Progenitor cell of endocrine pancreas (in vitro differentiated cells): ENCODE measurements at places on chromosomes 3 and 15.

DNA sequence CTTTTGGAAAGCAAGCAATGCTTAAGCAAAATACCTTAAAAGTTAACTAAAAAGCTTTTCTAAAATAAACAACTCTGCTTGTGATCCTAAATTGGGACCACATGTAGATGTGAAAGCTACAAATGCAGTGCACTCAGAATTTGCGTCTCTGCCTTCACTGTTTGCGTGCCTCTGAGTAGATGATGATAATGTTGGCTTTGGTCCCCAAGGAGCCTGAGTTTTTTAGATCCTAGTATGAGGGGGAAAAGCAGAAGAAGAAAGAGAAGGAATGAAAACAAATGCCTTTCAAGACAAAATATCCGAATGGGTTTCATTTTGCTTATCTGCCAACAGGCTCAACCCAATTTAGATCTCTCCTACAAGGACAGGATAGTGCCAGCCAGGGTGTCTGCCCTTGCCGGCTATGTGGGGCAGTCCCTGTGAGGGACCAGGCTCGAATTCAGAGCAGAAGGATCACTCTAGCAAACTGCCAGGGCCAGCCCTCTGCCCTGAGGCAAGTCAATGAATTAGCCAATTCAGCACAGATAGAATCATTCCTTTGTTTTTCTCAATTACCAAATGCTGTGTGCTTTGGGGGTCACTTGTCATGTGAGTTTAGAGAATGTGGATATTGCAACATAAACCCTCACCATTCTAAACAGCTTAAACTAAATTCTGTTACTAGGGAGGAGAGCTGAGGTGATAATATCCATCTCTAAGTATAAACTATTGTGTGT, 28.5 kb downstream of the SCG5 start:
- DNase-seq: no peak

GRCh38 chr3:64650096-64650622, 37.6 kb downstream of the ADAMTS9 start:
- DNase-seq: no peak

GRCh38 chr3:58202917-58203360, 7.8 kb downstream of the DNASE1L3 start:
- DNase-seq: no peak

DNA sequence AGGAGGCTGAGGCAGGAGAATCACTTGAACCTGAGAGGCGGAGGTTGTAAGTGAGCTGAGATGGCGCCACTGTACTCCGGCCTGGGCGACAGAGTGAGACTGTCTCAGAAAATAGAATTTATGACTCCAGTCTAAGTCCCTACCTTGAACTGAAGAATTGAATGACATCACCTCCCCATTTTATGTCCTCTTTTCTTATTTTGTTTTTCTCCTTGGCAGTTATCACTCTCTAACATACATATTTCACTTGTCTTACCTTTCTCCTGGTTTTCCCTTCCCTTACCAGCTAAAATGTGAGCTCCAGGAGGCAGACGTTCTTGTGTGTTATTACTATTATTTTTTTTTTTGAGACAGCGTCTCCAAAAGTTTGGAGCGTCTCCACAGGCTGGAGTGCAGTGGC, 7.6 kb downstream of the TATDN2 start:
- DNase-seq: no peak

DNA sequence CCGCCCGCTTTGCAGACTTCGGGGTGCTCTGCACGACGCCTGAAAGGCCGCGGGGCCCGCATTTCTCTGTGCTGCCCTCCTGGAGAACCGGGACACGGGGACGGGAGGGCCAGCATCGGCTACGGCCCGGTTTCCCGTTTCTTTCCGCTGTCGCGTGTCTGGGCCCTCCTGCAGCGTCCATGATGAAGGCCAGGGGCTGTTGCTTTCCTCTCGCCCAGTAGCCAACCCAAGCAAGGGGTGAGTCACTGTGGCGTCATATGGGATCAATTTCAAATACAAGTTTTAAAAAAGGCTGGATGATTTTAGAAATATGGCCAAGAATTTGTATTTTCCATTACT, 435 bp downstream of the SLC35G2 start:
- peak; percentile 10 for DNase-seq

- DNase-seq: no peak
These were observed 10.6 kb downstream of the ST6GAL1 start for GRCh38 chr3:186940967-186941366.

GRCh38 chr15:66356077-66356358, 467 bp downstream of the TIPIN start:
- no peak for DNase-seq

DNA sequence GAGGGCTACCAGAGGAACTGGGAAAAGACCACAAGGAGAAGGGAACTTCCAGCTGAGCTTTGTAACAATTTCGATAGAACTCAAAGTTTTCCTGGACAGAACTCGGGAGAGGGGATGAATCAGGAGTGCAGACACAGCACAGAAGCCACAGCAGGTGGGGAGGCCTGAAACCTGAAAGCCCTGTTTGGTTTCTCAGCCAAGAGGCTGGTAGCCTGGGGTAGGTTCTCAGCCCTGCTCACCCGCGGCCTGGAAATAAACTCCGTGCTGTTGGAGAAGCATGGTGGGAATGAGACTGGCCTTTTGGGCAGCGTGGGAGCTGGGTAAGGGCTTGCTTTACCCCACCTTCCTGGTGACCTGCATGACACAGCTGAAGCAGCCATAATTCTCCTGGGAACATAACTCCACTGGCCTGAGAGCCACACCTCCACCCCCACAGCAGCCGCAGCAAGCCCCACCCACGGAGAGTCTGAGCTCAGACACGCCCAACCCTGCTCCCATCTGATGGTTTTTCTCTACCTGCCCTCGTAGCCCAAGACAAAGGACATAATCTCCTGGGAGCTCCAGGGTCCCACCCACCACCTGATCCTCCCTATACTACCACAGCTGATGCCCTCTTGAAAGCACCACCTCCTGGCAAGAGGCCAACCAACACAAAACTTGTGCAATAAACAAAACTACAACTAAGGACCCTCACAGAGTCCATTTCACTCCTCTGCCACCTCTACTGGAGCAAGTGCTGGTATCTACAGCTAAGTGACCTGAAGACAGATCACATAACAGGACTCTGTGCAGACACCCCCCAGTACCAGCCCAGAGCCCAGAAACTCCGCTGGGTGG, 52.5 kb upstream of the CHRM5 start:
- DNase-seq: no peak

DNA sequence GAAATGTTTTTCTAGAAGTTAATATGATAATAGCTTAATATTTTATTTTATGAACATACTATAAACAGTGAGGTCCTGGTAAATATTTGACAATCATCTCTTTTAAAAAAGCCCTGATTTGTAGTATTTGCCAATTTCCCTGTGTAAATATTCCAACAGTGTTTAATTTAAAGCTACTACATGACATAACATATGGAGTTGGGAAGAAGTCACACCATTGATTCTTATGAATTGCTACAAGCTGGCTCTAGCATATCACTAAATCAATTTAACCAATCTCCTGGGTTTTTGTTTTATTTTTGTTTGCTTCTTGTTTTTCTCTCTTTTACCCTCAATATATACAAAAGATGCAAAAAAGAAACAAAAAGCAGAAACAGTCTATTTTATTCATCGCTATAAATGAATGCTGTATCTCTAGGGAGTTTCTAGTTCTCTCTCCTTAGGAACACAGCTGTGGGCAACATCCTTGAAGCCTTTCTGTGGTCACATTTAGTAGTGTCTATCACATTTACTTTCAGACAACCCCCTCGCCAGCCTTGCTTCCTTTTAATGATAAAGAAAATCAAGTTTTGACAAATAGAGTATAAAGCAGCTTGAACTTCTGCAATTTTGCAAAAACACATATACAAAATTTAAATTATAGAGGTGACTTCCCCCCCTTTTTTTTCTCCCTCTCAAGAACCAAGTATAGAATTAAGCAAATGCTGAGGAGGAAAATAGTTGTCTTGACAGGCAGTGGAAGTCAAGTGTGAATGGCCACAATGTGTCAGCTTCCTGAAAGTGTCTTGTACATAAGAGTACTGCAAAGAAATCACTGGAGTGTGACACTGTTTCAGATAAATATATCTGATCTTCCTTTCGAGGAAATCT, 21.4 kb downstream of the CCR1 start:
- DNase-seq: no peak

- no peak for DNase-seq
These were observed 70.0 kb upstream of the HEG1 start for GRCh38 chr3:125125821-125126245.

GRCh38 chr3:45545476-45545875, 49.1 kb upstream of the LIMD1 start:
- DNase-seq: no peak
